ENCODE measurements at places on chromosomes 1 and 21. TPM values are rescaled to one million over a fixed set of nuclear protein-coding genes. Genes with fewer than 3 reads are reported as not detected.

TNFRSF8 gene
- total RNA-seq = 1.3 TPM

GRCh38 chr1:209601809-209602657, 18.5 kb downstream of the CAMK1G start:
- DNase-seq = no peak

S100A7 gene
- total RNA-seq = not detected

WNT2B gene
- 45.3 TPM for total RNA-seq

LHX8 gene
- not detected for total RNA-seq

GRCh38 chr1:119086830-119087229, 53.6 kb downstream of the WARS2 start:
- DNase-seq = no peak

DNA sequence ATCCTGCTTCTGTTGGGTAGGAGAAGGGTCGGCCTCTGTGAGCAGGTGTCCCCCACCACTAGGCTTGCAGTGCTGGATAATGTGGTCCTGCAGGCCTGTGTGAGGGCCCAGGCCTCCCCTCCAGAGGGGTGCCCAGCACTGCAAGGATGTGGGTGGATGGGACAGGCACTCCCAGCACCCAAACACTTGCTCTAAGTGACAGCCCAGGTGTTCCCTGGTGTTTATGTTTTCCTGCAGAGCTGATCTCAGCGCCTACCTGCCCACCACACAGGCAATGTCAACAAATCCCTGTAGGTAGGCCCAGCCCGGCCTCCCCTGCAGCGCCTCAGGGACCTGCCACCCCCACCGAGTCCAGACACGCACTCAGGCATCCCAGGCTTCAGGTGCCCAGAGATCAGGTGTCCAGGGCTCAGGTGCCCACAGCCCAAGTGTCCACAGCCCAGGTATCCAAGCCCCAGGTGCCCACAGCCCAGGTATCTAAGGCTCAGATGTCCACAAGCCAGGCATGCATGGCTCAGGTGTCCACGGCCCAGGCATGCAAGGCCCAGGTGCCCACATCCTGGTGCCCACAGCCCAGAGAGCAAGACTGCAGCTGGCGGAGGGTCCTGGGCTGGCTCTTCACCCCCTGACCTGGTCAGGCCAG, 59.2 kb downstream of the WNT9A start:
- DNase-seq = peak; percentile 13

CFHR3 gene
- not detected for total RNA-seq

DNA sequence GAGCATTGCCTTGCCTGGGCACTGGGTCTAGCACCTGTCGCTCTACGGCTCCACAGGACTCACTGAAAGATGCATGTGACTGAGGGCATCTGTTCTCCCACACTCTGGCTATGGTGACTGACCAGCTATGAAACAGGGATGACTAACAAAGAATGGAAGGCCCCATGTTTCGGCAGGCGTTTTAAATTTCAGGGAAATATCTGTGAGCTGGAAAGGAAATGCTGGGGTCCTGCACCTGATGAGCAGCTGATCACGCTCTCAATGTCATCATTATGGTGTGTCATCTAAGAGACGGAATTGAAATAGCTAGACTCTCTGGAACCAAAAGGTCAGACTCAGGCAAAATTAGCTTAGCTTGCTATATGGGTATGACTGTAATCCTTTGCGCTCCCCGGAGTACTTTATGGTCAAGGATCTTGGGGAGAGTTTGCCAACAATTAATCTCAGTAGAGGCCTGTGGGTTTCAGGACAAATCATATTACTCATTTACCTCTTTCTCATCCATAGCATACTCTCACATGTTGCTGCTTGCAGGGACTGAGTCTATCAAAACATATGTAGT, 24.5 kb upstream of the PALMD start:
- no peak for DNase-seq

DNA sequence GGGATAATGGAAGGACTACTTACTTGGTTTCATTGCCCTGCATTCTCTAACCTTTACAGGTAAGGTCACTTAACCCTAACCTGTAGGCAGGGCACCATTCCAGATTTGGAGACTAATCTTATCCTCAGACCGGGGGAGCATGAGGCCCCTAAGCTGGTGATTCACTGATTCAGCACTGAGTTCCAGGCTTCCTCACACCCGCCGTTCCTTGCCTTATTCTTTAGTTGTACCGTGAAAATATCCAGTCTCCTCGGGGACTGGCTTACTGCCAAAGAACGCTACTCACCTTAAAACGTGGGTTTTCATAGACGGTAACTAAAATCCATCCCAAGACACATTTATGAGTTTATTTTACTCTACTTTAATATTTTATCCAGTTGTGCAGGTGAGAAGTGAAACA, 44.3 kb upstream of the COL24A1 start:
- no peak for DNase-seq

DNA sequence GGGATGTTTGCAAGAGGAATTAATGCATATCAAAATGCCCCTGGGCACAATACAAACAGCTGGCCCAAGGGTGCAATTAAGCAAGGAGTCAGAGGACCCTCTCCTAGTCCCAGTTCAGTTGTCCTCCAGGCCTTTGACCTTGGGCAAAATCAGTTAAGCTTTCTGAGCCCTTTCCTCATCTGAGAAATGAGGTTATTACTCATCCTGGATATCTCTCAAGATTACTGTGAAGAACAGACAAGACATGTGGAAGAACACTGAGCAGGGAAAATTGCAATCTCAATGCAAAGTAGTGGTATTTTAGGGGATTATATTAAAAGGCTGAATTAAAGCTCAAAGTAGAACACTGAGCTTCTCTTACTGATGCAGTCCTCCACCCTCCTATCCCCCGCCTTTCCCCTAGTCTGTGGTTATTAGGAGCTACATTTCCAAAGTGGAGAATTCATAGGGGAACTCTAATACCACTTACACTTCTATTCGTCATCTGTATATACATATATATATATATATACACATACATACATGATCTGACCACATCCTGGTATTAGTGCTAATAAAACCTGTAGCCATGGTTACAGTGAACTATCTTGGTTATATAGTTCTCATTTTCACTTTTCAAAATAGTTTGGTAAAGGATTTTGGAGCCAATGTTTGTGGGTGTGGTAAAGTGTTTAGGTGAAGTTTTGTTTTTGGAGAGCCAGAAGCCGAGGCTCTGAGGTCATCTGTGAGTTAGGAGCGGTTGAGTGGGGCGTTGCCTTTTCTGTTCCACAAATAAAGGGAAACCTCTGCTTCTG, 18.1 kb downstream of the KIAA0040 start:
- DNase-seq = no peak

DNA sequence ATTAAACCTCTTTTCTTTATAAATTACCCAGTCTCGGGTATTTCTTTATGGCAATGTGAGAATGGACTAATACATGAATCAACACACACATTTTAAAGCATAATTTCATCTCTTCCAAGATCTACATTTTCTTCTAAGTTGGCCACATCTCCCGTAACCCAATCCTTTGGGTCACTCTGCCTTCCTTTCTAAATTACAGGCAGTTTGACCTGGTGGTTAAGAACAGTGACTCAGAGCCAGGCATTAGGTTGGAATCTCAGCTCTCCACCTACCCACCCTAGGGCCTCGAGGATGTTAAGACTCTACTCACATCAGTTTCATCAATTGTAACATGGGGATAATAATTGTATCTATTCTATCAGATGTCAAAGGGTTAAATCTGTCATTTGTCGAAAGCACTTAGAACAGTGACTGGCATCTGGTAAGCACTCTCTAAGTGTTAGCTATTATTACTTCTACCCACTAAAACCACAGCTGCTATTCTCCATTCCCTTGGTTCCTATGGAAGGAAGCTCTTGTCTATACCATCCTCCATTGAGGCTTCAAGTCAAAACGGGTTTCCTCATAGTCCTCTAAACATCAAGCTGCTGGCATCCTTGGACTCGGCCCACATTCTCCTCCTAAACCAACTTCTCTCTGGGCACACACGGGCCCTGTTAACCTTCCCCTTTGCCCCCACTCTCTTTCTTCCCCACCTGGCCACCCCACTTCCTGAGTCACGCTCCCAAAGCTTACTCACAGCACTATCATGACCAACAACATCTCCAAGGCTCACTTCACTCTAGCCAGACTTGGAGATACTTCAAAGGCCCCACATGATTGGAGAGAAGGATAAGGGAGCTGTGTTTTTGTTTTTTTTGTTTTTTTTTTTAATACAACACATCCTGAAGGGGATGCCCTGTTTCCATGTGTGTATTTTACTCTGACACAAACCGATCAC, 116.9 kb downstream of the TGFBR3 start:
- DNase-seq = no peak

GRCh38 chr1:148161053-148161901, 9.2 kb upstream of the NBPF11 start:
- DNase-seq = no peak

ZYG11B gene
- total RNA-seq = 47.7 TPM

DNA sequence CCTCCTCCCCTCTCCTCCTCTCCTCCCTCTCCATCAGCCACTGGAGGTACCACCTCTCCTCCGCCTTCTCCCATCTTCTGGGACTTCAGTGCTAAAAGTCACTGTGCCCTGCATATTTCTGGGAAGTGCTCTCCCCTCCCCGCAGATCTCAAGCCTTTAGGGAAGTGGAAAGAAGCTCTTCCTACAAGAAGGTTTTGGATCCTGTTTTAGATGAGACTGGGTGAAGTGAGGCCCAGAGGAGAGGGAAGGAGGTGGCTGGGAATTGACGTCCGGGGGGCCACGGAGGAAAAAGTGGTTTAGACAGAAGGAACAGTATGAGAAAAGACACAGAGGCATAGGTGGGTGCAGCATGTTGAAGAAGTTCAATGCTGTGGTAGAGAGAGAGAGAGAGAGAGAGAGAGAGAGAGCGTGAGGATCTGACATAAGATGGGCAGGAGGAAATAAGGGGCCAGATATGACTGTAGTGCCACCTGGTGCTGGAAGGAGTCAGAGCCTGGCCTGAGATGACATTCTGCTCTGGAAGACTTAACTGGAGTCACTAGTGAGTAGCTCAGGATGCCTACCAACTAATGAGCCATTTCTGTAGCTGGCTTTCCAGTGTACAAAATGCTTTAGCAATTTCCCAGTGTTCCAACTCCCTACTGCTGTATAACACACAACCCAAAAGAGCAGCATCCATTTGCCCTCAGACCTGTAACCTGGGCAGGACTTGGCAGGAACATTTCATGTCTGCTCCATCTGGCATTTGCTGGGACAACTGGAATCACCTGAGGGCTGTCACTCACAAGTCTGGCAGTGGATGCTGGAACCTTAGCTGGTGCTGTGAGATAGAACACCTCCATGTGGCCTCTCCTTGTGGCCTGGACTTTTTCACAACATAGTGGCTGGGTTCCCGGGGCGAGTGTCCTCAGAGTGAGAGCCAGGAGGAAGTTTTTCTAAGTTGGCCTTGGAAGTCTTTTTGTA, 16.6 kb upstream of the ZSCAN20 start:
- peak; percentile 51 for DNase-seq

DNA sequence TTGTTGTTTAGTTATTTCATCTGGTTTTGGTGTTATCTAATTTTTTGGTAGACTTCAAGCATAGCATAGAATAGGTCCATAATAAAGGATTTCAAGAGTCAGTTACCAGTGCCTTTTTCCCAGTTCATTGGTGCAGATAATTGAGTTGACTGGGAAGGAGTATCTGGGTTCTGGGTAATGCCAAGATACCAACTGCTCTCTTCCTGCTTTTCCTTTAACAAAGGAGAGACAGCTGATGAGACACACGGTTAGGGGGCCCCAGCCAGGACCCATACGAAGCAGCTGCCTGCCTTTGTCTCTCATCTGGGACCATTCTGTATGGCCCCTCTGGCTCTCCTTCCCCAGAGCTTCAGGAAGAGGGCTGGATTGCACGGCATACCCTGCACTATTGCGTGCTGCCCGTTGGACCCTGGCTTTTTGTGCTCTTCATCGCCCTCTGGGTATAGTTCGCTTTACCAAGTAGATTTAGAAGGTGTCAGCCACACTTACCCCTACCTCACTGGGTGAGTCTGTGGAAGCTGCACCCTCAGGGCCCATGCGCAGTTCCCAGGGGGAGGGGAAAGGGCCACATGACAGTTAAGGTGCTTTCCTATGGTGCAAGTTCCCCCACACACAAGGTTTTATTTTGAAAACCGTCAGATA, 7.0 kb downstream of the NAV1 start:
- DNase-seq = no peak

FCRL6 gene
- not detected for total RNA-seq

ADORA1 gene
- 3.0 TPM for total RNA-seq

IQGAP3 gene
- total RNA-seq = not detected
